ENCODE measurements at places on chromosomes 7 and 10. TPM values are rescaled to one million over a fixed set of nuclear protein-coding genes. Genes with fewer than 3 reads are reported as not detected.
A peak's percentile ranks its signal among the peaks of the same experiment; 100 is the strongest.

- H3K4me3 ChIP-seq = no peak overlapping the region
- DNase-seq = no peak
- peaks cover 5% of the 10 kb centered on the region for H3K27me3 ChIP-seq
- no peak overlapping the region for H3K27ac ChIP-seq
Measured at GRCh38 chr7:130334274-130334673, 10.3 kb upstream of the CPA5 start.

SGPL1 gene
- total RNA-seq = 139 TPM

TAS2R4 gene
- total RNA-seq = 0.94 TPM

- no peak overlapping the region for H3K4me3 ChIP-seq
- no peaks in the 10 kb centered on the region for H3K4me1 ChIP-seq
- H3K27me3 ChIP-seq = peaks cover 1% of the 10 kb centered on the region
- DNase-seq = no peak
- H3K27ac ChIP-seq = no peak overlapping the region
- H3K36me3 ChIP-seq = no peaks in the 10 kb centered on the region
Measured at GRCh38 chr10:103204353-103205255, 11.5 kb upstream of the NT5C2 start.

- H3K27me3 ChIP-seq = no peaks in the 10 kb centered on the region
- H3K36me3 ChIP-seq = no peaks in the 10 kb centered on the region
- H3K4me1 ChIP-seq = no peaks in the 10 kb centered on the region
- H3K4me3 ChIP-seq = no peak overlapping the region
- H3K27ac ChIP-seq = no peak overlapping the region
Measured at GRCh38 chr7:4269086-4269485, 413.0 kb upstream of the FOXK1 start.

GRCh38 chr7:78350391-78350790, 551.8 kb downstream of the PHTF2 start:
- H3K4me1 ChIP-seq = no peaks in the 10 kb centered on the region
- H3K27me3 ChIP-seq = no peaks in the 10 kb centered on the region
- H3K27ac ChIP-seq = no peak overlapping the region
- no peak for DNase-seq
- no peaks in the 10 kb centered on the region for H3K36me3 ChIP-seq
- H3K4me3 ChIP-seq = no peak overlapping the region

NPSR1 gene
- total RNA-seq = not detected

GBX1 gene
- total RNA-seq = not detected

ACTR3C gene
- 7.9 TPM for total RNA-seq

GRCh38 chr10:124703778-124704427, 40.3 kb downstream of the FAM53B start:
- H3K36me3 ChIP-seq = peaks cover 61% of the 10 kb centered on the region
- no peak overlapping the region for H3K4me3 ChIP-seq
- peak overlapping the region; percentile 96 for H3K27ac ChIP-seq

DNA sequence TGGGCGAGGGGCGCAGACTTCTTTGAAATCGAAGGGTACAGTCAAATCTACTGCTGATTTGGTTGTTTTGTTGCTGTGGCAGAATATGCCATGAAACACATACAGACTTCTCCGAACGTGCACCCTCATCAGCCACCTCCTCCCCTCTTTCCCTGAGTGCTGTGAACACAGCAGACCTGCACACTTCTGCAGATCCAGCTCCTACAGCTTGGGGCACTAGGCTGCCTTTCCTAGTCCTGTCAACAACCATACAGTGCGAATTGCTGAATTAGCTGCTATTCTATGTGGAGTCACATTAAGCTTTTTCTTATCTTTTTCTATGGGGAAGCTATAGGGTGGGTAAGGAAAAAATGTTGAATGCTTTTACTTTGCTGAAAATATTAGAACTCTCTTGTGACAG, 57.5 kb downstream of the COL17A1 start:
- no peak overlapping the region for H3K4me3 ChIP-seq
- peaks cover 29% of the 10 kb centered on the region for H3K36me3 ChIP-seq
- H3K4me1 ChIP-seq = peaks cover 3% of the 10 kb centered on the region
- DNase-seq = no peak
- no peak overlapping the region for H3K27ac ChIP-seq

OAT gene
- 42.6 TPM for total RNA-seq

DNA sequence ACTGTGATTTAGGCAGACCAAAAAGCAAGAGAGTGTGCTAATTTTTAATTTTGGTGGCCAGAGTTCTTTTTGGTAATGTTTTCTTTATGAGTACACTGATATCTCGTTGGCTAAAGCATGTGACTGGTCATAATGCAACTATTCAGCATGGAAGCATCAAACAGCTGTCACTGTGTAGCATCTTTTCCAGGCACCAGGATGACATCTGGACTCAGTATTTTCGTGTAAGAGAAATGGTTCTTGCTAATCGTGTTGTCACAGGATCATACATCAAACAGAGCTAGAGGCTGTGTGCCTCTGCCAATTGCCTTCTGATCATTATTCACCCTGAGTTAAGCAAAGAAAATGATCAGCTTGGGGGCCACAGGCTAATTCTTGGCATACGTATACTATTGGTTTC, 118.9 kb downstream of the SND1 start:
- H3K27me3 ChIP-seq = no peaks in the 10 kb centered on the region
- DNase-seq = no peak
- H3K36me3 ChIP-seq = peaks cover 16% of the 10 kb centered on the region
- no peak overlapping the region for H3K27ac ChIP-seq
- peaks cover 20% of the 10 kb centered on the region for H3K4me1 ChIP-seq

DTX2 gene
- total RNA-seq = 24.7 TPM

FKBP6 gene
- total RNA-seq = not detected

DNA sequence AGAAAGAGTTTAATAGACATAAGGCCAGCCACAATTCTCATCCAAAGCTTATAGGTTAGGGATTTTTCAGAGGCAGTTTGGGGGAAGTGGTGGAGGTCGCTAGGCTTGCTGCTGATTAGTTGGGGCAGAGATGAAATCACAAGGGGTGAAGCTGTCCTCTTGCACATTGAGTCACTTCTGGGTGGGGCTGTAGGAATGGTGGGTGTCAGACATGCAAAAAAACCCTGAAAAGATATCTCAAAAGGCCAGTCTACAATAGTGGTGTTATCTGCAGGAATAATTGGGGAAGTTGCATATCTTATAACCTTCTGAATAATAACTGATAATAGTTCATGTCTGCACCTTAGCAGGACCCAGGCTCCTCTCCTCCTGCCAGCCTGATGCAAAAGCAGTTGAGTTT, 2.1 kb downstream of the FAM24B start:
- no peaks in the 10 kb centered on the region for H3K27me3 ChIP-seq
- peaks cover 42% of the 10 kb centered on the region for H3K4me1 ChIP-seq
- peak overlapping the region; percentile 50 for H3K27ac ChIP-seq
- peak overlapping the region; percentile 90 for H3K4me3 ChIP-seq

TEX47 gene
- total RNA-seq = not detected

DNA sequence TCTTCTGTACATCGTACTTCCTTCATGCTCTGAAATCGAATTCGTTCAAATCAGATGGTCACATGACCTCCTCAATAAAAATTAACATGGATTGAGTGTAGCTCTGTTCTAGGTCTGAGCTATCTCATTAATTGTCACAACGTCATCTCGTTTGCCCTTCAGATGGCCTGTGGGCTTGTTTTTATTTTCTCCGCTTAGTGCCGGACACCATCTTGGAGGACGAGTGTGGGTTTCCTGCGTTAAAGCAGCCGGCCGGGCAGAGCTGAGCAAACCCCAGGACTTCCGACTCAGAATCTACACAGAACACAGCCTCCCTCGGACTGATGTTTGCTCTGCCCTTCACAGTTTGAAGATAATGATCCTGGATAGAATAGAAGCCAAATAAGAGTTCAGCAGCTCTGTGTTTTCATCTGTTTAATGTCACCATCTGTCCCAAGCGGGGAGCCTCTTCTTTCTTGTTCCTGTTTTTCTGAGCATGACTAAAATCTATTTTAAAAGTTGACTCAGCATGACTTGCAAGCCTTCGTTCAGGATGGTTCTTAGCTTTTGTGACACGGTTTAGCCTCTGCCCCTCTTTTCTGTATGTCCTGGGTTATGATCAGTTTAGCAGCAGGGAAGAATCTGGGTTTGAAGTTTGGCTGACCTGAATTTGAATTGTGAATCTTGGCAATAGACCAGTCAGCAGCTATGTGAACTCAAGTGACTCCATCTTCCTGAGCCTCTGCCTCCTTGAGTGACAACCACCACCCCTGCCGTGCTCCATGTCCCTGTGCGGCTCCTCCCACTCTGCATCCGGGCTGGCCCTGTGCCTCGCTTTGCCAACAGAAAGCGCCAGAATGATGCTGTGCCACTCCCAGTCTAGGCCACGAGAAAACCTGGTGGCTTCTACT, 30.6 kb upstream of the GALNTL5 start:
- no peaks in the 10 kb centered on the region for H3K36me3 ChIP-seq
- no peak for DNase-seq
- H3K27ac ChIP-seq = no peak overlapping the region
- no peak overlapping the region for H3K4me3 ChIP-seq

RAB19 gene
- total RNA-seq = 12.5 TPM

GRCh38 chr10:46106410-46107255, 60.6 kb upstream of the MSMB start:
- H3K27me3 ChIP-seq = peaks cover 28% of the 10 kb centered on the region
- H3K36me3 ChIP-seq = no peaks in the 10 kb centered on the region
- H3K4me1 ChIP-seq = peaks cover 15% of the 10 kb centered on the region
- peak overlapping the region; percentile 80 for H3K4me3 ChIP-seq
- peak; percentile 55 for DNase-seq

ACTL6B gene
- total RNA-seq = not detected

SOSTDC1 gene
- not detected for total RNA-seq

DNA sequence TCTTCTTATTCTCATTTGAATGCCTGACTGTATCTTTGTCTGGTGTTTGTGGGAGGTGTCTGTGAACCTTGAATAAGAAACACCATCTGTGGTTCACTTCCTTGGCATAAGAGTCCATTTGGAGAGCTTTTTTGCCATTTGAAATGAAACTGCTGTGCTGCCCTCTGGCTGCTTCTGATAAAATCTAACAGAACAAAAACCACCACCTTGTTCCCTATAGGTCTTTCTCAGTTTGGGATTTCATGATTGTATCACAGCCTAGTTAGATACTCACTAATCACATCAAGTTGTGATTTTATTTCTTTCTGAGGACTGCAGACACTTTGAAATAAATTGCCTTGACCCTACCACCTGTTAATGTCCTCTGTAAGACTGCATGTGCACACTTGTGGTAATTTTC, 102.7 kb upstream of the FAM13C start:
- no peaks in the 10 kb centered on the region for H3K4me1 ChIP-seq
- H3K27me3 ChIP-seq = no peaks in the 10 kb centered on the region
- no peak overlapping the region for H3K27ac ChIP-seq
- DNase-seq = no peak

Measured in activated T-helper 2 cell treated with anti-CD3 and anti-CD28 coated beads, Interferon-gamma antibody, Interleukin-2, Interleukin-4, amounts not matched to agents 10 μg/mL and 5 μg/mL and 100 μg/mL, durations not matched to agents 14 hours and 24 hours and 36 hours (primary cell).